ENCODE measurements at places on chromosomes 12 and 14.

DNA sequence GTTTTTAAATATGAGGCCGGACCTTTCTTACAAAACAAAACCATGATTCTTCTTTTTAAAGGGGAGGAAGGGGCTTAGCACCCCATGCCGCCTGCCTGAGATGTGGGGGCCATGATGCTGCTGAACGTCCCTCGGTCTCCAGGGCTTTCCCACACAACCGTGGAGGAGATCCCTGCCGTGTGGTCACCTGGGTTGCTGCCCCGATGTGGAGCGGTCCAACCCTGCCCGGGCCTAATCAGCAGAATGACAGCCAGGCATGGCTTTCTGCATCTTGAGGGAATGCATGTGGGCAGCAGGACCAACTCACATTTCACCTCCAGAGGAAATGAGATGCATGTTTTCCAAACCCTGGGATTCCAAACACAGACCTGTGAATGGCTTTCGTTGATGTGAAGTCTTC, 48.9 kb upstream of the C14orf180 start:
- DNase-seq: no peak

DNA sequence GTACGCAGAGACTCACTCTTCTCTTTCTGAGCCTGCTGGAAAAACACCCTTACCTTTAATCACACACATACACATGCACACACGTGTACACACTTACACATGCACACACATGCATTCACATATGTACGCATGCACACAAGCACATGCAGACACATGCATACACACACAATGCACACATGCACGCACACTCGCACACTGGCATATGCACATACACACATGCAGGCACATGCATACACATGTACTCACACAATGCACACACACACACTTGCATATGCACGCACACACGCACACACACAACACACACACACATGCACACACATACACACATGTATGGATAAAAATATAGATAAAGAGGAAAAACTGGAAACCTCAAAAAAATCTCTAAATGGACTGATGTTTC, 249.0 kb downstream of the GLT1D1 start:
- DNase-seq: no peak

DNA sequence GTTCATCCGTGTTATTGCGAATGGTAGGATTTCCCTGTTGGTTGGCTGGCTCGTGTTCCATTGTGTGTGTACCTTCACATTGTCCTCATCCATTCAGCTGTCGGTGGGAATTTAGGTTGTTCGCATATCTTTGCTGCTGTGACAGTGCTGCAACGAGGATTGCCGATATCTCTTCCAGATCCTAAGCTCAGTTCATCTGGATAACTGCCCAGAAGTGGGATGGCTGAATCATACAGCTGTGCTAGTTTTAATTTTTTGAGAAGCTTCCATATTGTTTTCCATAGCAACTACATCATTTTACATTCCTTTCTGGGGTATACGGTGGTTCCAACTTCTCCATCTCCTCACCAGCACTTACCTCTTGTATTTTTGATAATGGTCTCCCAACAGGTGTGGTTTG, 292.8 kb upstream of the SFSWAP start:
- DNase-seq: no peak

DNA sequence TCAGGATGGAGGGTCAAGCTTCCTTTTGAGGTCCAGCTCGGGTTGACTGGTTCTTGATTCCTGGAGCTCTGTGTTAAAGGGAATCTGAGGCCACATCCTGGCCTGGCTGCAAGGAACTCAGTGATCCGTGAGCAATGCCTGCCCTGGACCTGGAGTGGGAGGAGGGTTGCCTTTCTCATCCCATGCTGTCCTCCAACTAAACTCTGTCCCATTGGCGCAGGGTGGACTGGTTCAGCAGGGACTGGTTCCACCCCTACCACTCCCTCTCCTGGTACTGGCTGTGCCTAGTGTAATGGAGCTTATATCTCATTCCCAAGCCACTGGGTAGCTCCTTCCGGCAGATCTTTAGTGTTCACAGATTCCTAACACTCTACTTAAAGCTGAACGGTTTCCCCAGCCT, 3.9 kb upstream of the CMKLR1 start:
- no peak for DNase-seq

GRCh38 chr12:112179916-112180315, 54.6 kb downstream of the TRAFD1 start:
- no peak for DNase-seq

- no peak for DNase-seq
These were observed 45.8 kb downstream of the NINJ2 start for GRCh38 chr12:617304-617915.

GRCh38 chr12:121009741-121010140, 6.5 kb downstream of the C12orf43 start:
- no peak for DNase-seq

DNA sequence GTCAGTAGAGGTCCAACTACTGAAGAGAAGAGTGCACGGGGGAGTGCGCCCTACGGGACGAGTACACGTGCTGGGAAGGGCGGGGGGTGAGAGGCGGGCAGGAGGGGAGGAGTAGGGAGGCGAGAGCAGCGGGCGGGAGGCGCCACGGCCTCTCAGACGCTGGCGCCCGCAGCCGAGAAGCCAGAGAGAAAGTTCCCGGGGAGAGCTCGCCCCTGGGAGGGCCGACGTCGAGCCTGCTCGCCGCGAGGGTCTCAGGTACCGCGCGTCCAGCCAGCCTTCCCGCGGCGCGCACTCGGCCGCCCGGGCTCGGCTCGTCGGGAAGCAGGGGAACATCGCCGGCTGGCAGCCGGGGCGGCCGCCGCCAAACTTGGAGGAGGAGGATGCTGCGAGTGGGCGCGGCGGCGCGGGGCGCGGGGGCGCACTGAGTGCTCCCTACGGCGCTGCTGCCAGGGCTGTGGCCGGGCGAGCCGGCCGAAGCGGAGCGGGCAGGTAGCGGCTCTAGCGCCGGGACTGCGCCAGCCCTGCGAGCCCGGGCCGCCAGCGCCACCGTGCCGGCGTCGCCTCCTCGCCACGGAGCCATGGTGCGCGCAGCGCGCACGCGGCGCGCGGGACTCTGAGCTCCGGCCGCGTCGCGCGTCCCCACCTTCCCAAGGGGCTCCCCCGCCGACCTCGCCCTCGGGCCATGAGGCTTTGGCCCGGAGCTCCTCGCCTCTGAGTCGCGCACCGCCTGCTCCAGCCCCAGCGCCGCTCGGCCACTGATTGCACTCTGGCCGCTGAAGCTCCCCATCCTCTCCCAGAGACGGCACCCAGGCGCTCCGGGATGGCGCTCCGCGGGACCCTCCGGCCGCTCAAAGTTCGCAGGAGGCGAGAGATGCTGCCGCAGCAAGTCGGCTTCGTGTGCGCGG, at the start of gene SLC24A4:
TSS of gene SLC24A4 (plus strand) at position 155 of the 905 bp plus-strand sequence. CDS start at position 821, 666 bp downstream.
- DNase-seq: no peak

DNA sequence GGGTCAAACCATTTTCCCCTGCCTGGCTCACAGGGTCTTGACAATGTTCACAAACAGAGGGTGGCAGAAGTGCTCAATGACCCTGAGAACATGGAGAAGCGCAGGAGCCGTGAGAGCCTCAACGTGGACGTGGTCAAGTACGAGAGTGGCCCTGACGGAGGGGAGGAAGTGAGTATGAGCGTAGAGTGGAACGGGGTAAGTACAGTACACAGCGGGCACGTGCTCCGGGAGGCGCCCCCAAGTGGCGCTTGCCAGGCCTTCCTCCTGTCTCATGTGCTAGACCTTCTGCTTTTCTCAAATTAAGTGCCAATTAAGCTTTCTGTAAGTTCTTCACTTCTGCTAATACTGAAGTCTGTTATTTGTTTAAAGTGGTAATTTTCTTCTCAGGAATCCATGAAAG, 35.9 kb downstream of the XRCC3 start:
- DNase-seq: no peak

- DNase-seq: no peak
These were observed 81.0 kb downstream of the DUSP16 start for GRCh38 chr12:12481631-12482030.

GRCh38 chr14:74917646-74918081, 5.4 kb downstream of the RPS6KL1 start:
- no peak for DNase-seq

GRCh38 chr12:74292351-74293194, 245.1 kb upstream of the ATXN7L3B start:
- DNase-seq: no peak

DNA sequence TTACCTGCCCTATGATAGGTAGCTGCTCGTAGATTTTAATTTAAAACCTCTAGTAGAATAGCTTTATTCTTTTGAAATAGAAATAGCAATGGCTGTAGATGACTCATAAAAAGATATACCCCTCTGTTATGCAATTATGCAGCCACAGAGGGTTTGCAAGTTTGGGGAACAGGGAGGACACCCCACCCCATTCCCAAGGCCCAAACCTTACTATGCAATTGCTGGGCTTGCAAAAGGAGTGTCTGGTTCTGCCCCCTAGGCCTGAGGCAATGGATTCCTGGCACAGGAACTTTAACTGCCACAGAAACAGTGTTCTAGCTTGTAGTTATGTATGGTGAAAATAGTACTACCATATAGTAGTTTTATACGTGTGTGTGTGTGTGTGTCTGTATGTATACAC, 403.3 kb downstream of the ADAMTS20 start:
- no peak for DNase-seq

DNA sequence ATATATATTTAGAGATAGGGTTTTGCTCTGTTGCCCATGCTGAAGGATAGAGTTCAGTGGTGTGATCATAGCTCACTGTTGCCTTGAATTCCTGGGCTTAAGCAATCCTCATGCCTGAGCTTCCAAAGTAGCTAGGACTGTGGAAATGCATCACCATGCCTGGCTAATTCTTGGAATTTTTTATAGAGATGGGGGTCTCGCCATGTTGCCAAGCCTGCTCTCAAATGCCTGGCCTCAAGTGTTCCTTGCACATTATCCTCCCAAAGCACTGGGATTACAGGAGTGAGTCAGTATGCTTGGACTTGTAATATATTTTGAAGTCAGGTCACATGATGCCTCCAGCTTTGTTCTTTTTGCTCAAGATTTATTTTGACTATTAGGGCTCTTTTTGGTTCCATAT, 178.0 kb downstream of the RPAP3 start:
- DNase-seq: no peak

DNA sequence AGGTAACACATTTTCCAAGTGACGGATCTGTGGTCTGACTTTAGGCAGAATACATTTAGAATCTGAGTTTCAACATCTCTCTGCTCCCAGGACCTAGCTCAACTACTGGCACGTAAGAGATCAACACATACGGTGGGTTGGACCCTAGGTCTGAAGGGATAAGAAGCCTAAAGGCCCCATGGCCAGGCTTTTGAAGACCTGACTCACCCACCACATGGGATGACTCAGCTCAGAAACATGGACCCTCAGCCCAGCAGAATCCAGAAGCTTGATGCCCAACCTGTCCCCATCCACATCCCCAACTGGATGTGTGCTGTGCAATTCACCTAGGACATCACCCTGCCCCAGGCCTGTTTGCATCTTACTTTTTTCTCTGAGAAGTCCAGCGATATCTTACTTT, 770.2 kb downstream of the BCL11B start:
- no peak for DNase-seq

DNA sequence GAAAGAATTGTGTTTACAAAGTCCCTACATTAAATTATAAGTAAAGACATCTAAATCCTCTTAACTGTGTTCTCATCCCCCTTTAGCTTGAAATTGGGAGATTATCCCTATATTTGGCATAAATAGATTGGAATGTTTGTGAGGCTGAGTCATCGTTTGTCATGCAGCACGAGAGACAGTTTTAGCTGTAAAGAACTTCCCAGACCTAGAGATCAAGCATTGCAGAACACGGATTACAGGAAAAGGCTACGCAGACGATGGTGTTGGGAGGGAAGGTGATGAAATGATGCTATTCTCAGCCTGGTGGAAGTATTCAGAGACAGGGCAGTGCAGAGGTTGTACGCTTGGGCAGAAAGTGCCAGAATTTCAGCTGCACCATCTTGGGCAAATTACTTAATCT, 93.8 kb downstream of the PTPRB start:
- DNase-seq: no peak

GRCh38 chr12:639988-640387, 23.3 kb downstream of the NINJ2 start:
- DNase-seq: no peak

GRCh38 chr12:108185002-108185401, 55.9 kb downstream of the WSCD2 start:
- no peak for DNase-seq

- no peak for DNase-seq
These were observed 174.1 kb upstream of the PDZRN4 start for GRCh38 chr12:41013881-41014642.

DNA sequence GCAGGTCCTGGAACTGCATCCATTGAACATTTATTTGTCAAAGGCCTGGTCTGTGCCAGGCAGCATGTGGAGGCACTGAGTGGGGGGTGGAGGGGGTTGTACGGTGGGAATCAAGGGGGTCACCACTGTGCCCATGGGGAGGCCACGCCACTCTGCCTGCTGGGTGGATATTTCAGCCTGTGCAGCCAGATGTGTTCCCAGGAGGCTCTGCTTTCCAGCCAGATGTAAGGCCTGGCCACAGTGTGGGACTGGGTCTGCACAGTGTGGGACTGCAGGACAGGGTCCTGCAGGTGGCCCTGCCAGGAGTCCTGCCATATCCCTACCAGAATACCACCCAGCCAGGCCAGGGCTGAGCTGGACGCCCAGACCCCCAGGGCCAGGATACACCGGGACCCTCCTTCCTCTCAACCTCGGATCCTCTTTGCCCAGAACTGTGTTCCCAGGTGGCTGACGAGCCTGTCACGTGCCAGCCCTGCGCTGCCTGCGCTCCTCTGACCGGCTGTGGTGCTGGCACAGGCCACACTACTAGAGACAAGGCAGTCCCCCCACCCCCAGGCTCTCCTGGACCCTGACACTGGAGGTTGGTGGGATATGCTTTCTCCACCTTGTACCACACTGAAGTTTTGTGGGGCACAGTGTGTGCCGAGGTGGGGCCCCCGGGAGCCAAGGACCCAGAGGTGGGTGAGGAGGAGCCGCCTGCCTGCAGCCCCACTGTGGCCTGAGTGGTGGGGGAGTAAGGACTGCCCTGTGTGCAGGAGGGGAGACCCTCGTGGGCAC, 17.5 kb downstream of the XRCC3 start:
- DNase-seq: no peak

GRCh38 chr12:128091101-128091720, 175.8 kb upstream of the TMEM132C start:
- DNase-seq: no peak

DNA sequence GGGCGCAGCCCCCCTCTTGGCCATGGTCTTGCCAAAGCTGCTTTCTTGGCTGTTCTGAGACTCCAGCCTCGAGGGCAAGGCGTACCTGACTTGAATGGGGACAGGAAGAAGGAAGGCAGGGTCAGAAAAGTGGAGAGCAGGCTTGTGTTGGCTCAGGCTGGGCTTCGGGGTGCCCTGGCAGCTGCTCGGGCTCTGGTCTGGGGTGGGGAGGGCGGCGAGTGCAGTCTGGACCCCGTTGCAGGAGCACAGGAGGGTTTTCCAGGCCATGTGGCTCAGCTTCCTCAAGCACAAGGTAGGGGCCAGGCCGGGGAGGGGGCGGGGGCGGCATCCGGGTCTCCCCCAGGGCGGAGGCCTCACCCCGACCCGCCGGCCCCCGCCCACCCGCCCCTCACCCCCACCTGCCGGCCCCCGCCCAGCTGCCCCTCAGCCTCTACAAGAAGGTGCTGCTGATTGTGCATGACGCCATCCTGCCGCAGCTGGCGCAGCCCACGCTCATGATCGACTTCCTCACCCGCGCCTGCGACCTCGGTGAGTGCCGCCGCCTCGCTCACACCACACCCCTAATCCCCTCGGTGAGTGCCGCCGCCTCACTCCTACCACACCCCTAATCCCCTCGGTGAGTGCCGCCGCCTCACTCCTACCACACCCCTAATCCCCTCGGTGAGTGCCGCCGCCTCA, 4.2 kb downstream of the NOC4L start:
- no peak for DNase-seq

GRCh38 chr14:103118663-103119404, 4.4 kb upstream of the TNFAIP2 start:
- DNase-seq: no peak

GRCh38 chr12:16225692-16226091, 51.8 kb downstream of the SLC15A5 start:
- DNase-seq: no peak
